ENCODE measurements at places on chromosomes 7 and 10.

DNA sequence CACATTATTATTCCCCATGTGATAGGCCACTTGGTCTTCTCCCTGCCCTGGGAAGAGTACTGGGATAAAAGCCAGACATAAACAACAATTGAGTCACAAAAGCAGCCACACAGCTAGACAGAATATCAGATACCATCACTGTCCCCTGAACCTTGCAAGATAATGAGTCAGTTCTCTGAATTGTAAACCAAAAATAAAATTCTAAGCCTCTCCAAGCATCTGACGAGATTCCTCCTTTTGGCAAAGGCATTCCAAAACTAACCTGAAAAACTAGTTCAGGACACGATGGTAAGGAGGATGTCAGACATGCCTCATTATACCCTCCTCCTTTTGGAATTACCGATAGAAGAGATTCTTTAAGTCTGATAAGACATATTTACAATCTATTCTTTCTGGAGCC, 450.7 kb downstream of the HTR7 start:
- DNase-seq, result no peak

DNA sequence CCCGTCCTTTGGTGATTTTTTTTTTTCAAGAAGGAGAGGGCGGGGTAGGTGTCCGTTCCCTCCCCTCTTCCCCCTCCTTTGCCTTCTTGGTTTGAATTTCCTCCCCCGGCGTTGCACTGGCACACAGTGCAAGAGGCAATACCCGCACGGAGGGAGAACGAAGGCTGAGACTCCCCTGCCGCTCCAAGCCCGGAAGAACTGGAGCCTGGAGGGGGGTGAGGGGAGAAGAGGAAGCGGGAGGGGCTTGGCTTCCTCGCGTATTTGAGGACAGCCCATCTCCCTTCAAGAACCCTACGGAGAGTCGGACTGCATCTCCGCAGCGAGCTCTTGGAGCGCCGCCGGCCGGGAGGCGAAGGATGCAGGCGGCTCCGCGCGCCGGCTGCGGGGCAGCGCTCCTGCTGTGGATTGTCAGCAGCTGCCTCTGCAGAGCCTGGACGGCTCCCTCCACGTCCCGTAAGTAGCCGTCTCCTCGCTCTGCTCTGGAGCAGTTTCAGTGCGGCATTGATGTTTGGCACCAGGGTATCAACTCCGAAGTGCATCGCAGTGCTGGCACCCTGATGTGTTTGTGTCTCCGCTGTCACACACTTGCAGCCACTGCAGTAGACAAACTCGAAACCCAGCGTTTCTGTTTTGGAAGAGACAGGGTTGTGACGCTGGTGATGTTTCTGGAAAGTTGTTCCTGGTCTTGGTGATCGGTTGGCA, at the start of gene CNTNAP2:
CNTNAP2 (plus strand) TSS at position 281 of the 702 bp plus-strand sequence; CDS start at position 357, 76 bp downstream.
- DNase-seq, result no peak

DNA sequence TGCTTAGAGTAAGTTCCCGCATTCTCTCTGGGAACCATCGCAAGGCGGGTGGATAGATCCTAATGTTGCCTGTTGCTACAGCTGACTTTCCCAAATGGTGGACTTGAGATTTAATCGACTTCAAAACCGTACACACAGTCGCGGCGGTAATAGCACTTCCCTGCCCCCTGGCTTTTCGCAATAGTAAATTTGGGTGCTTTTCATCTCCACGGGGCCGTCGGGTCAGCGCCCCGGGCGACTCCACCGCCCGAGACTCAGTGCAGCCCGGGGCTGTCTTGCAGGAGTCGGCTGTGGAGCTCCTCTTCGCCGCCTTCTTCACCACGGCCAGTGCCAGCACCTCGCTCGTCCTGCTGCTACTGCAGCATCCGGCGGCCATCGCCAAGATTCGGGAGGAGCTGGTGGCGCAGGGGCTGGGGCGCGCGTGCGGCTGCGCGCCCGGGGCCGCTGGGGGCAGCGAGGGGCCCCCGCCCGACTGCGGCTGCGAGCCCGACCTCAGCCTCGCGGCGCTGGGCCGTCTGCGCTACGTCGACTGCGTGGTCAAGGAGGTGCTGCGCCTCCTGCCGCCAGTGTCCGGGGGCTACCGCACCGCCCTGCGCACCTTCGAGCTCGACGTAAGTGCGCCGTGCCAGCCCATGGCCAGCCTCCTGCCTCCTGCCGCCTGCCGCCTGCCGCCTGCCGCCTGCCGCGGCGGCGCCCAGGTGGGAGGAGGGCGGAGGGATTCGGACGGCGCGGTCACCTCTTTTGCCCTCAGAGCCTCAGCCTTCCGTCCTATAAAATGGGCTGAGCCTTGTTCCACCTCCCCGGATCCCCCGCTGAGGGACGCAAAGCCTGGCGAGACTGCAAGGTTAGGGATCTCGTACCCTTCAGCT, 5.3 kb downstream of the CYP26C1 start:
- no peak for DNase-seq

GRCh38 chr10:43888586-43888985, 239.9 kb upstream of the ZNF32 start:
- no peak for DNase-seq

- no peak for DNase-seq
Observed at GRCh38 chr10:50512743-50513416, 110.9 kb downstream of the SGMS1 start.

- DNase-seq, result no peak
Observed at GRCh38 chr10:97949462-97949861, 81.0 kb downstream of the CRTAC1 start.

GRCh38 chr7:138248609-138249008, 172.3 kb downstream of the AKR1D1 start:
- no peak for DNase-seq

DNA sequence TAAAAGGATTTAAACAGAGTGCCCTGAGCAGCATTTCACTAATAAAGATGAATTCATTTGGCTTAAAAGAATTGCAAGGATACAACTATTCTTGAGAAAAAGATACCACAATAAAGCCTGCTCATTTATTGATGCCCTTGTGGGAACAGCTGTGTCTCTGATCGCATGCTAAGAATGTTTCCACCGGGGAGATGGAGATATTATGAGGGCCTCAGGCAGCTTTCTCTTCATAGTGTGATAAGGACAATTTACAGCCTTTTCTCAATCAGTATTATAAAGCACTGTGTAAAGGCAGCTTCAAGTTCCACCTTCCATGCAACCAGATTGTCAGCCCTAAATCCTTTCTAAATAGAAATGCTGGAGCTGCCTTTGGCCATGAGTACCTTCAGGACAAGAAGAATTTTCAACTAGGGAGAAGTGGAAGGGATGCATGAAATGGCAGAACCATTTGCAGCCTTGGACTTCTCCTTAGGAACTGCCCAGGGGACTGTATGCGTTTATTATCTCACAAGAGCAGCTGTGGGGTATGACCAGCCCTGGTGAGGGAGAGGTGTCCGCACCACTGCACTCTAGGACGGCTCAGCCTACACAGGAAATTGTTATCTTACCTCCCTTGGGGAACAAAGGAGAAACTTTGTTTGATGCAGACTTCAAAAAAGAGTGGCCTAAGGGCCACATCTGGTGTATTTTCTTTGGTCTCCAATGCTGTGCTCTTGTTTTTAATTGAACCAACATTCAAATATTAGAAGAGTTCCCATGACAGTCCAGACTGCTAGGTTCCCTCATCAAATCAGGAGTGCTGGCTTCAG, 116.9 kb upstream of the PCGF5 start:
- DNase-seq, result no peak

DNA sequence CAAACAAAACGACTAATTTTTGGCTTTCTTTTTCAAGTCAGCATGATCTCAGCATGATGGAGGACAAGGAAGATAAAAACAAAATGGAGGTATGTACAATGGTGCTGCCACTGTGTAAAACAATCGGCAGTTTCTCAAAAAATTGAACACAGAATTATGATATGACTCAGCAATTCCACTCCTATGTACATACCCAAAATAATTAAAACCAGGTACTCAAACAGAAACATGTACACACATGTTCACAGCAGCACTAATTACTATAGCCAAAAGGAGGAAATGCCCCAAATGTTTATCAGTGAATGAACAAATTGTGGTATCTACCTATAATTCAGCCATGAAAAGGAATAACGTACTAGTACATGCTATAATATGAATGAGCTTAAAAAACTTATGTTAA, 29.9 kb downstream of the SNX13 start:
- no peak for DNase-seq

DNA sequence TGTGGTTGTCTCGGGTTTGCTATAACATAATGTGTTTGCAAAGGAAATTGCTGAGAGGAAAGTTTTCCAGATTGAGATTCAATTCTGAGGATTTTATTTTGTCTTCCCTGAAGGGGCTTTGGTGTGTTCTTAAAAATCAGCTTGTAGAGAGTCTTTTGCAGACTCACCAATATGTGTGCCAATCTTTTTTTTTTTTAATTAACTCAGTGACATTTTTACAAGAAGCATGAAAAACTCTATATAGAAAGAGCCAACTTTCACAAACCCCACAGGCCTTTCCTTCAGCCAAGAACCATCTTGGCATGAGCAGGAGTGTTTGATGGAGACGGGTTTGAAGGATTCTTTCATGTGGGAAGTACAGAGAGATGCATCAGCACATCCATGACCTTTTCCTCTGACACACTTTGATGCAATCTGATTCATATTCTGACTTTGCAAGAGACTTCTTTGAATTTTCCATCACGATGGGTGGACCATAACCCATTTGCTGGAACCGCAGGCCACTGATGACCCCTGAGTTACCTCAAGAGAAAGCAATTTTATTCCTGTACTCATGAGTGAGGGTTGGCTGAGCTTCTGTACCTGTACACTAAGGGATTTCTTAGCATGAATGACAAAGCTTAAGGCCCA, 892.6 kb downstream of the XPNPEP1 start:
- no peak for DNase-seq

GRCh38 chr10:44511166-44511565, 126.3 kb upstream of the CXCL12 start:
- no peak for DNase-seq

GRCh38 chr10:12847361-12847975, 154.0 kb downstream of the CCDC3 start:
- no peak for DNase-seq

- no peak for DNase-seq
Observed at GRCh38 chr7:66948480-66949109, 27.6 kb downstream of the TMEM248 start.

DNA sequence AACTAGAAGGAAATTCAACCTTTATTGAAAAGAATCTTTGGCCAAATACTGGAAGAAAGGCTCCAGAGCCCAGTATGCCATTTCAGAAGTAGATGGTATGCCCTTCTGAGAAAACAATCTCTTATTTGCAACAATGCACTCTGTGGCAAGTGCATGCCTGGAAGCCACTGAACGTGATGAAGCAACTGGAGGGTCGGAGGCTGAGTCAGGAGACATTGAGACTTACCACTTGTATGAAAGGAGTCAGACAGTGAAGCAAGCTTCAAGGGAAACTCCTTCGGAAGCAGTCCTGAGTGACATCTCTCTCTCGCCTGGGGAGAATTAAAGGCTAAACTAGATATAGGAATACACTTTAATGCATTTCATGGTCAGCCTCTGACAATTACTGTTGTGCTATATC, 353.7 kb downstream of the NRG3 start:
- DNase-seq, result no peak

GRCh38 chr7:151124481-151124880, 38.2 kb downstream of the AGAP3 start:
- no peak for DNase-seq

- no peak for DNase-seq
Observed at GRCh38 chr10:1120306-1120705, 64.1 kb downstream of the WDR37 start.

DNA sequence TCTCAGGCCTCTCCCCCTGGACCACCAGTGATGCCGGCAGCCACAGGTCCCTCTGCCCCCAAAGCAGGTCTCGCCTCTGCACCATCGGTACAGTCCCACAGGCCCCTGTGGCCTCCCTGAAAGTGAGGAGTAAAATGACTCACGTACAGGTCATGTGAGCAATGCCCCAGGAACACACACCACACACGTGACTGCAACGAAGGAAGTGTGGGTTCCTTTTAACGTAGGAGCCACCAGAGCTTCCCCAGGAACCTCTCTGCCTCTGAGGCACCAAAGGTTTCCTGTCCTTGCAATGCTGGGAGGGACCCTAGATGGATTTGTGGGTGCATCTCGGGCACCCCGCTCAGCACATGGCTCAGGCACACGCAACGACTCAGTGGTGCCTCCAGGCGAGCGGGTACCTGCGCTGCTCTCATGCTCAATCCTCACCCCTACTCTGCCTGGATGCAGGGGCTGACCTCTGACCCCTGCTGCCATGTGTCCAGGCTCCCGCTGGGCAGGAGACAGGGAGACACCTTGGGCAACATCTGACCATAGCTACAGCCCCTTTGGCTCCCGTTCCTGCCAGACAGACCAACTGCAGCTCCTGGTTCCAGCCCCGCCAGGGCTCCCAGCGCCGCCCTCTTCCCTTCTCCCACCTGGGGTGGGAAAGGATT, 120.7 kb downstream of the PRKAG2 start:
- DNase-seq, result peak; percentile 28

- DNase-seq, result no peak
Observed at GRCh38 chr7:29647020-29647654, 83.5 kb downstream of the PRR15 start.

GRCh38 chr10:127576740-127577161, 27.6 kb downstream of the NPS start:
- no peak for DNase-seq

GRCh38 chr10:64846700-64847099, 1325.5 kb downstream of the REEP3 start:
- DNase-seq, result no peak

- no peak for DNase-seq
Observed at GRCh38 chr10:122875843-122876466, 3.4 kb downstream of the FAM24B start.

DNA sequence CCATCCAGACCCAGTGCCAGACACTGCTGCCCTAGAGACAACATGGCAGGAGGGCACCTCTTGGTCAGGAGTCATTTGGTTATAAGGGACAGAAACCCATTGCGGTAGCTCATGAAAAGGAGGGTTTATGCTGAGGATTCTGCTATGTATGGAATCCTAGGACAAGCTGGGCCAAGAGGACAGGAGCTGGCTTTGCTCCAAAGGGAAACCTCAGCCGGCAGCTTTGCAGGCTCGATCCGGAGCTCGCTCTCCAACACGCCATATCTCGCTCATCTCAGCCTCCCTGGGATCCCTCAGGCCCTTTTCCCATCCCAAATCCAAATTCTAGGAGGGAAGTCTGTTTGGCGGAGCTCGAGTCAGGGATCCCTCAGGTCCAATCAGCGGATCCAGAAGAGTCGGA, 345.7 kb downstream of the GLRX3 start:
- no peak for DNase-seq

DNA sequence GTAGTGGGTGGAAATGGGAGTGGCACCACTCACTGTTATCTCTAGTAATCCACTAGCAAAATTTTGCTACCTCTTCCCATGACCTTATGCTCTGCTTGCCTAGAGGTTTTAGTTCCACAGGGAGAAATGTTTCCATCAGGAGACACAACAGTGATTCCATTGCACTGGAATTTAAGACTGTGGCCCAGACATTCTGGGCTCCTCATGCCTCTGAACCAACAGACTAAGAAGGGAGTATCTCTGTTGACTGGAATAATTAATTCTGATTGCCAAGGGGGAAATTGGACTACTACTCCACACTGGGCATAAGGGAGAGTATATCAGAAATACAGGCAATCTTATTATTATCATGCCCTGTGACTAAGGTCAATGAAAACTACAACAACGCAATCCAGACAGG, 16.2 kb upstream of the BRAF start:
- no peak for DNase-seq

- DNase-seq, result no peak
Observed at GRCh38 chr7:43137811-43138210, 25.4 kb downstream of the HECW1 start.

GRCh38 chr10:4557469-4557868, 268.5 kb upstream of the AKR1E2 start:
- DNase-seq, result no peak

GRCh38 chr10:52353960-52354394, 39.9 kb downstream of the DKK1 start:
- DNase-seq, result no peak
